Choroid plexus epithelial cell (primary cell): ENCODE measurements at places on chromosomes 16 and 17.

DNA sequence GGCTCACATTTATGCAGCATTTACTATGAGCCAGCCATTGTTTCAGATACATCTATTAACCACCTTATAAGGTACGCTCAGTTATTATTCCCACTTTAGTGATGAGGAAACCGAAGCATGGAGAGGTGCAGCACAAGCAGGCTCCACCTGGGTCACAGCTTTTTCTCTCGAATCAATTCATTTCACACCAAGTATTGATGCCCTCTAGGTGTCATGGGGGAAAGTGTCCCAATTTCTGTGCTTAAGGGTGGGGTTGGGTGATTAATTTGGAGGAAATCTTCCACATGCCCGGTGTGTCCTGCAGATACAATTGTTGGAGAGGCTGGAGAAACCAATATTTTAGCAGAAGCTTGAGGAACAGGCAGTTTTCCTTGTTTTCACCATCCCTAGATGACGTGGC, 62.7 kb upstream of the DNAJA2 start:
- DNase-seq, result no peak

DNA sequence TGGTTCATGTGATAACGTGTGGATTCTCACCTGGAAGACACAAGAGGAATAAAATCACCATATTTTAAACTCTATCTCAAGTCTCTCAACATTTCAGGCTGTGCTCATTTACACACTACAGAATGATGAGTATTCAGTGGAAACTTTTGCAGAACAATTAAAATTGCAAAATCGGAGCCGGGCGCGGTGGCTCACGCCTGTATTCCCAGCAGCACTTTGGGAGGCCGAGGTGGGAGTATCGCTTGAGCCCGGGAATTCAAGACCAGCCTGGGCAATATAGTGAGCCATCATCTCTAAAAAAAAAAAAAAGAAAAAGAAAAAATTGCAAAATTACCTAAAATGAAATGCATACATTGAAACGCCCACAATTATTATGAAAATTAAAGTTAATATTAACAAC, 825.9 kb downstream of the KCNJ18 start:
- DNase-seq, result no peak

- no peak for DNase-seq
Observed at GRCh38 chr16:2857451-2858244, at the start of gene PRSS22. PRSS22 (minus strand) TSS chr16:2858170; CDS start chr16:2858104, 66 bp downstream.

DNA sequence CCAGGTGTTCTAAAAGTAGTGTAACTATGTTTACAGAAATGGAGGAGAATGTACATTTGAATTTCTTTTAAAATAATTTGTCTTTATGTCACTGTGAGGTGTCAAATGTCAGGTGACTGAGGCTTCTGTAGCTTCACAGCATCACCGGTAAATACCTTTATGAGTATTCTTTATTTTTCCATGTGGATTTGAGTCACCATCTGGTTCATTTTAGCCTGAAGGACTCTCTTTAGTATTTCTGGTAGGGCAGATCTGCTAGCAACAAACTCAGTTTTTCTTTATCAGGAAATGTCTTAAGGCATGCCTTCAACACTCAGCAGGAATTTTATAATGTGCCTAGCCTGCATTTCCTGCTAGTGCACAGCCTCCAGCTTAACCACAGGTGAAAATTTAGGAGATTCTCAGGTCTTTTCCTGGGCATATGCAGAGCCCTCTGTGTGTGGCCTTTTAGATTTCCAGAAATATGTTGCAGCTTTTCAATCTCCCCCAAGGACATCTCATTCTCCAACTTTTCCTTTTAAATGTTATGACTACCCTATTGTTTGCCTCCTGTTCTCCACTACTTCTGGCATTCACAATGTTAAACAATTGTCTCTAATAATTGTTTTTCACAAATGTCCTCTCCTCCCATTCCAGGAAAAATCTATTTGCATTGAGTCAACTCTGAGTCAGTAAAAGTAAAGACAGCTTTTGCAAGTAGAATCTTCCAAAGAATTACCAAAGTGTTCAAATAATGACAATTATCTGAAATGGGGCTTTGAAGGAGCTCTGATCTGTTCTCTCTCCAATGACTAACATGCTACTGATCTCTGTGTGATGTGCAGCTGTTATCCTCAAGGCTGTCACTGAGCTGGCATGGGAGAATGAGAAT, 239.4 kb upstream of the CPHXL start:
- DNase-seq, result no peak

DNA sequence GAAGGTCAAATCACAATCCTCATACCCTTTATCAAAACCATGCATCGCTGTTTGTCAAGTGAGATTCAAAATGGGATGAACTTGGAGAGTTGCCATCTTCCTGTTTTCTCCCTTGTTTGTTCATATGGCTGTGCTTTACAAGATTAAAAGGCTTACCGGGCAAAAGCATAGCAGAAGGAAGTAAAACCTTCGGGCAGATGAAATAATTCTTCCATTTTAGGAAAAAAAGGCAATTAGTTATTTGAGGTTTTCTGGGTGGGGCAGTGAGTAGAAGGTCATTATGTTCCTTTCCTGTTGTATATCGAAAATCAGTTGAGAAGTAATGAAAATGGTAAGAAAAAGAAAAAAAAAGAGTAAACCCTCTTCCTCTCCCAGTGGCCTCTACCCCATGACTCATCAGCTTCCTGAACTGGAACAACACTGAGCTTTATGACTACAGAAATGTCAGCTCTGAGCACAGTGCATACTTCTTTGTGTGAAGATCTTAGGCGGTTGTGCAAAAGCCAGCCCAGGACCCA, 369.2 kb downstream of the CDH13 start:
- DNase-seq, result peak; percentile 96

DNA sequence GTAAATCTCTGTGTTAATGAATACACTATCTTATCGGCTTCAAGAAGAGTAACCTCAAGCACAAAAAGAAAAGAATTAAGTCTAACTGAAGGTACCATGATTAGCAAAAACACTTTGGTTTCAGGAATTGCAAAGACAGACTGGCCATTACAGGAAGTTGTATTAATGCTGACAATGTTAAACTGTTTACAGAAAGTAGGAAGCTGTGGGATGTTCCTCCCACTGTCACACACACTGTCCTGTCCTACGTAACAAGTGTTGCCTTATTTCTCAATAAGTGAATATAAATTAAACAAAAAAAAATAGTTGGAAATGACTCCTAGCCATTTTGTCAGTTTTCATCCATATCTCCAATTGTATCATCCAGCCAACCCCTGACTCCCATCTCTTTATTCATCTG, 8.6 kb downstream of the GNA13 start:
- peak; percentile 15 for DNase-seq

DNA sequence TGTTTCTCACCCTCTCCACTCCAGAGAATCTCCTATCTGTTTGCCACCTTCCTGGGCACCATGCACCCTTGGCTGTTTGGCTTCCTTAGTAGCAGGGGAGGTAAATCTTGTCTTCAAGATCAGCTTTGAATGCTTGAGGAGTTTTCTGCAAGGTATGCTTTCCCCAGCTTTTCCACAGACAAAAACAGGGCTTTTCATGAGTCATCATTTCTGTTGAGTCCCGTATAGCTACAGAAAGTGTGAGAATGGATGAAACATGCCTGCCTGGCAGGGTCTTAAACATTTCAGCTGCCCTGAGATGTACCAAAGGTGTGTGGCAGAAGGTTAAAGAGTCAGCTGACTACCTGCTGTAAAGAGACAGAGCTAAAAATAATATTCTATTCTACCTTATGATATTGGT, 875.2 kb upstream of the EEF2KMT start:
- DNase-seq, result no peak

GRCh38 chr16:12000032-12000431, 23.5 kb downstream of the SNX29 start:
- DNase-seq, result no peak

DNA sequence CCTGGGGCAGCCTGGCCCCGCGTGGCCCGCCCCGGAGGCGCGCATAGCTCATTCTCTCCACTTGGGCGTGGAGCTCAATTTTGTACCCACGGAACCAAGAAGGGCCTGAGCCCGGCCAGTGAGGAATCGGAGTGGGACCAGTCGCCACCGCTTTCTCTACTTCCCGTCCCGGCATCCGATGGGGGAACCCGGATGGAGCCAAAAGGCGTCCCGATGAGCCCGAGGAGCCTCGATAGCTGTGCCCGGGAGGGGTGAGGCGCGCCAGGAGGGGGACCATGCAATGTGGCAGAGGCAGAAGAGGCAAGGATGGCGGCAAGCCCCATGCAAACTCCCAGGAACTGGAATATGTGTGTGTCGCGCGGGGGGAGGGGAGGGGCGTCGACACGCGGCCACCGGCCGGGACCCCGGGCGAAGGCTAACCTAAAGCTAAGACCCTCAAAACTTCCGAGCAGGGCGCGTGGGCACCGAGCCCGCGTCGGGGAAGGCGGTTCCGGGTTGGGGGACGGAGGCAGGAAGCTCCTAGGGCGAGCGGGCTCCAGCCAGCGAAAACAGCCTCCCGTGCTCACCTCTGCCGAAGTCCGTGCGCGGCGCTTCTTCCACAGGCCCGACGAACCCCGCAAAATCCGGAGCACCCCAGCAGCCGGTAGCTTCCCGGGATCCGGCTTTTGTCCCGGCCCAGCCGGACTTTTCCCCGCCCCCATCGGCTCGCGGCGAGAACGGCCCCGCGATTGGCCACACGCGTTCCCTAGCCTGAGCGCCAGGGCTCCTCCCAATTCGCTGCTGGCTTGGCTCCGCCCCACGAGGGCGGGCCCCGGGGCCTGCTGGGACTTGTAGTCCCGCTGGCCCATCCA, at the start of gene ACLY:
TSS of gene ACLY (minus strand) at position 638 of the 851 bp plus-strand sequence. CDS start 5,078 bp downstream, outside the sequence.
- peak; percentile 98 for DNase-seq

DNA sequence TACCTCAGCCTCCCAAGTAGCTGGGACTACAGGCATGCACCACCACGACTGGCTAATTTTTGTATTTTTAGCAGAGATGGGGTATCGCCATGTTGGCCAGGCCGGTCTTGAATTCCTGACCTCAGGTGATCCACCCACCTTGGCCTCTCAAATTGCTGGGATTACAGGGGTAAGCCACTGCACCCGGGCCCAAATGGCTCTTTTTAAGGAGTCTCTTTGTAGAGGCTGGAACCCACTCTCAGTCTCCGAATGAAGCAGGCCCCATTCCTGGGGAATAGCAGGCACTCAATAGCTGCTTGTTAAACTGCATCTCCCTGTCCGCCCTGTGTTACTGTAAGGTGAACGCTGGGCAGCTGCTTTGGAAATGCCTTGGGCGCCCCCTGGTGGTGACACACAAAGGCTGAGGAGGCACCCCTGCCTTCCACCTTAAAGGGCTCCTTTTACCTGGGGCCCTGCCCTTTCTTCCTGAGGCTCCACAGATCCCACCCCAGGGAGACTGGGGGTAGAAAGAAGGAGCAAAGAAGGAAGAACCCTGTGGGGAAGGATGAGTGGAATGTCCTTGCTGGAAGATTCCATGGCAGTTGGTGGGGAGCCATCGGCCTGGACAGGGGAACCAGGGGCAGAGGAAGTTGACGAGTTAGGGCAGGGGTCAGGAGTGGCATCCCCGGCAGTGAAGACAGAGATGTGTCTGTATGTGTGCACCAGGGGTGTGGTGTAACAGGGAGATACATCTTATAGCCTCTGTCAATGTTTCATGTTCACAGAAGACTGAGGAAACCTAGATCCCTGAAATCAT, 6.1 kb upstream of the SP2 start:
- DNase-seq, result peak; percentile 89

DNA sequence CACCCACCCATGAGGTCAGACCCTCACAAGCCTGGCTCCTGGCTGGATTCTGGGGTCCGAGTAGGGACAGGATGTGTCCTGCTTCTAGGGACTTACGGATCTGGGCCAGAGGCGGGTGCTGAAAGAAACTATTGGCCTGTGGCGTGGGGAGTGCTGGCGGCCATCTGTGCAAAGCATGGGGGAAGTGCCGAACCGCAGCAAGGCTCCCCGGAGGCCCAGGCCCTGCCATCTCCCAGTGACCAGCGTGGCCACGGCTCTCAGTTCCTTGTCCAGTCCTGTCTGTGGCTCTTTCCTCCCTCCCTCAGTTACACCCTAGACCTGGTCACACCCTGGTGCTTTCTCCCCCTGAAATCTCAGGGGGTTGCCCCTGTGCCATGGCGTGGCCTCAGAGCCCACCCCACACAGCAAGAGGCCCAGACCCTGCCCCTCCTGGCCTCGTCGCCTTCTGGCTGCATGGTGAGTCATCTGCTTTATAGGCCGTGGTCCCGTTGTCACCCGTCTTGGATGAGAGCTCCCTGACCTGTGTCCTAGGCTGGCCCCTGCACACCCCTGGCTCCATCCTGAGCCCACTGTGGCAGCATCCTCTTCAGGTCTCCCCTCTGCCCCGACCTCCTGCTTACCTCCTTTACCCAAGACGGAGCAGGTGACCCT, 54.5 kb downstream of the PRMT7 start:
- DNase-seq, result no peak

DNA sequence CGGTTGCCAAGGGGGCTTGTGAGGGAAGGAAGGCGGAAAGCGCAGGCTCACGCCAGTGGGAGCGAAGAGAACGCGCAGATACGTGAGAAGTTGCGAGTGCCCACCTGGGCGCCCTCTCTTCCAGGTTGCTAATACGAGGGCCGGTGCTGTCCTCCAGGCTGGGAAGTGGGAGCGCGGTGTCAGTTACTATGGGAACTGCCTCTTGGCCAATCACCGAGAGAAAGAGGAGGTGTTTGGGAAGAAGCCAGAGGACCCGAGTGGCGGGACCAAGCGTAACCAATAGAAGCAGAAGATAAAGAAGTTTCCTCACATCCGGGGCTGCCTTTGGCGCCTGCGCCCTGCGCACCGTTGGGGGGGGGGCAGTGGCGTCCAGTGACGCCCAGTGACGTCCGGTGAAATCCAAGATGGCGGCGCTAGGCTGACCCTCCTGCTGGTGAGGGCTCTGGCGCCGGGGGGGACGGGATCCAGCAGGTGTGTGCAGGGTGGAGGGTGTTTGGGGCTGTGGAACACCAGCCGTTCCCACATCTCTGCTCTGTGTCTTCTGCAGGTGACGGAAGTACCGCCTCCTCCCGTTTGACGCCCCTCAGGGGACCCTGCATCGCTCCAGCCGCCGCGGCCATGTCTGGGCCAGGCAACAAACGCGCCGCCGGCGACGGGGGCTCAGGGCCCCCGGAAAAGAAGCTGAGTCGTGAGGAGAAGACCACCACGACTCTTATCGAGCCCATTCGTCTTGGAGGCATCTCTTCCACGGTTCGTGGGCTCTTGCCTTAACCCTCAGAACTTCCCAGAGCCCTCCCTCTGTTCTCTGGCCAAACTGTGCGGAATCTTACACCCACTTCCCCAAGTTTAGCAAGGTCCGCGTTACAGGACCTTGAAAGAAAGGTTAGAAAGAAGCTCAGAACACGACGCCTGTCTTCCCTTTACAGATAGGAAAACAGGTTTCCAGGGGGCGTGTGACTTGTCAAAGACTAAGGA, at the start of the genes CFAP119 and RNF40:
TSS of gene CFAP119 (minus strand) at position 135 of the 975 bp plus-strand sequence. CDS start 314 bp downstream, outside the sequence.
TSS of gene RNF40 (plus strand) at position 395 of the 975 bp plus-strand sequence. CDS start at position 619, 224 bp downstream.
- peak; percentile 99 for DNase-seq

- peak; percentile 47 for DNase-seq
Observed at GRCh38 chr17:38510421-38511149, 82.3 kb downstream of the ARHGAP23 start.

DNA sequence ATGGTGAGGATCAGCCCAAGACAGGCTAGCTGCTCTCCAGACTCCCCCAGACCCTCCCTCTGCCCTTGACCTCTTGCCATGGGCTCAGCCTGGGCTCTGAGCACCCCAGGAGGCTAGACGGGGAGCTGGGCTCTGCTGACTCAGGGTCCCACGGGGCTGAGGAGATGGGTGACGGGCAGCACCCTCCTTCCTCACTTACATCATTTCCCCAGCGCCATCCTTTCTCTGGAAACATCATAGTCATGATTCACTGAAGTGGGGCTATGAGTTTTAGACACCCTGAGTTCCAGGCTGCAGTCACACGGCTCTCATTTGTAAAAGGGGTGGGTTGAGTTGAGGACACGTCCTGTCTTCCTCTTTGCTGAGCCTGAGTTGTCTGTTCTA, 3.0 kb upstream of the ITGAX start:
- DNase-seq, result no peak

GRCh38 chr17:67022451-67022810, 21.9 kb upstream of the CACNG1 start:
- DNase-seq, result no peak
